ENCODE measurements at places on chromosomes 3 and 15. TPM values are rescaled to one million over a fixed set of nuclear protein-coding genes. Genes with fewer than 3 reads are reported as not detected.

DNA sequence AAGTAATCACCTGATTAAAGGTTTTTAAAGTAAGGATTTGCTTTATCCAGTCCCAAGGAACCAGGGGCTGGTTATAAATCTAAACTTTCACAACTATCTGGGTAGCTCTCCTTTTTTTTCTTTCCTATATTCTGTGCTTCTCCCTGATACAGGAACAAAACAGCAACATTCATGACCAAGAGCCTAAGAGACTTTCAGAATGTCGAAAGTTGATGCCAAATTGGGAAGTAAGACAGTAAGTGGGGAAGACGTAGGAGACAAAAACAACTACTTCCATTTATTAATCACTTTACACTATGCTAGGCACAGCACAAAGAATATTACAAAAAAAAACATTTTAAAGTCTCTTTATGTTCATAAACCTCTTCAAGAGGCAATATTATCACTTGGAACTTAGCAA, 211.6 kb downstream of the MAGI1 start:
- DNase-seq: no peak

DNA sequence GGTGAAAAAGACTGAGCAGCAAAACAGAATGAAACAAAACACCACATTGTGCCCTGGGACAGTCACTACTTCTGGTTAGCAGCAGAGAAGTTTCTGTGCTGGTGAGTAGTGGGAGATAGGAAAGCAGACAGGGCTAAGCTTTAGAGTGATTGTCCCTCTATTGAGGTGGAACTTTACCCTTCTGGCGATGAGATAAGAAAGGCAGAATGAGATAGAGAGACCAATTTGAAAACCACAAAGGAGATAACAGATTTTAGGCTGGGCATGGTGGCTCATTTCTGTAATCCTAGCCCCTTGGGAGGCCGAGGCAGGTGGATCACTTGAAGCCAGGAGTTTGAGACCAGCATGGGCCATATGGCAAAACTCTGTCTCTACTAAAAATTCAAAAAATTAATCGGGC, 208.5 kb downstream of the TBL1XR1 start:
- DNase-seq: no peak

GRCh38 chr3:129367821-129368220, 60.6 kb downstream of the EFCAB12 start:
- no peak for DNase-seq

DNA sequence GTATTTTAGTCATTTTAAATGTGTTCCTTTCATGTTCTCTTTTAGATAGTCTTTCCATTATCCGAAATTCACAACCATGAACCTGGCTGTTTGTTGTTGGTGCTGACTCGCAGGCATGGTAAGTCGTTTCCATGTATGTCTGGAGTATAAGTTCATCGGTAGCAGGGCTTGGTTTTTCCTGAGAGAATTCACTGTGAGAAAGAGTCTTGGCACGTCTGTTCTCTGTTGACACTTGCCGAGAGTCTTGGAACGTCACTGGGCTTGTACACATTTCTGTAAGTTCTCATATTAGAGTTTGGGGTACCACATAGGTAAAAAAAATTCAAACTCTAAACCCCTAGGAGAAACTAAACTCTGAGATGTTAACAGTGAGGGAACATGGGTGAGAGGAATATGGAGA, 29.4 kb upstream of the EIF4A2 start:
- DNase-seq: no peak

DNA sequence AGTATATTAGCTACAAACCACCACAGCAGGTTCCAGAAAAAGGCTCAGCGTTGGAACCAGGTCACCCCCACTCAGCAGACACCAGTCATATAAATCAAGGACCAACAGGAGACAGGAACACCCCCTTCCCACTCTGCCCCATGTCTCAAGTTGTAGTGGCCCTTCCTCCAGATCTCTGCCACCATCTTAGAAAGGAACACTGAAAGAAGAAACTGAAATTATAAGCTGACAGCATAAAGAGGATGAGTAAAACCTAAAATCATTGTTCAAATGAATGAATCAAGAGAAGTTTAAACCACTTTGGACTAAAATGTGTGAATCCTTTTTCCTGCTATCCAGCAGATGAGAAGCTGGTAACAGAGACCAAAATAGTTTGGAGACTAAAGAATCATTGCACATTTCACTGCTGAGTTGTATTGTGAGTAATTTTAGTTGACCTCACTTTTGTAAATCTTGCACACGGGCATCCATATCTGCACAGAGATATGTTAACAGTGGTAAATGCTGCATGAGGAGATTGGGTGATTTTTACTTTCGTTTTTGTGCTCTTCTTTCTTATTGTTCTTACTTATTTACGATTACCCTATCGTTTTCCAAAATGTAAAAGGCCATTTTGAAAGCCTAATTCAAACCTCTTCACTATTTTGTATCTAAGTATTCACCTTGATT, 19.8 kb downstream of the CCR3 start:
- DNase-seq: no peak

GRCh38 chr3:191342411-191342810, 12.1 kb upstream of the UTS2B start:
- no peak for DNase-seq

DNA sequence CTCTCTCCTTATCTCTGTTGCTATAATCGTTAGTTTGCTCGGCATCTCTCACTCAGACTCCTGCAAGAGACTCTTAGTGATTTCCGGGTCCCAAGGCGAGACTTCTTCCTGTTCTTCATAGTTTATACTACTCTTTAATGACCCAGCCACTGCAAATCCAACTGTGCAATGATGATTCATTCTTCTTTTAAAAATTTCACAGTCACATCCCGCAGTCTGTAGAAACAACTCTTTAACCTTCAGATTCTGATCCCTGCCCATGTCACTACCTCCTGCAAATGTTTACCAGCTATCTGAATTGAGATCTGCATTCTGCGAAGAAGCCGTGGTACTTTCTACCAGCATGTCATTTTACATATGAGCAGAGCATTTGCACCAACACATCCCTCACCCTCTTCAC, 2.8 kb upstream of the VGLL3 start:
- DNase-seq: no peak

GRCh38 chr15:99443768-99444446, 121.9 kb upstream of the MEF2A start:
- DNase-seq: no peak

DNA sequence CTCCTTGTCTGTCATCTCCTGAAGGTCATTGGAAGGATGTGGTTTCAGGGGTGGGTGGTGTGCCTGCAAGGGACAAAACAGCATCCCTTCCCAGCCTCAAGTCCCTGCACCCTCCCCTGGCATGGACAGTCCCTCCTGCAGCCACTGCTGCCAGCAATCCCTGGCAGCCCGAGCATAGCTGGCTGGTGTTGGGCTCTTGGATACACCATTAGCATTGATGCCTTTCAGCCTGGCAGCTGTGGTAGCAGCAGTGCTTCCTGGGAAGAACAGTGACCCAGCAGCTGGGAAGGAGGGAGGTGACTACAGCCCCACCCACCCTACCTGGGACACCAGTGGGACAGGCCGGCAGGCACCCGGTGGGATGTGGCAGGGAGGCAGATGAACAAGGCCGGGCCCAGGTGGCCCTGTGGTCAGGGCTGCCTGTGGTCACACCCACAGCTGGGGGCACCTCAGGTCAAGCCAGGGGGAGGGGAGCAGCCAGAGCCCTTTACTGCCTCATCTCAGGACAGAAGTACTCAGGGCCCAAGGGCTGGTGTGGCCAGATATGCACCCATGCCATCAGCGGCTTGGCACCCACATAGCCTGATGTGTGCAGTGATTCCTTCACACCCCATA, 32.9 kb upstream of the TMEM115 start:
- no peak for DNase-seq

GRCh38 chr3:149324332-149324731, 9.1 kb downstream of the TM4SF18 start:
- no peak for DNase-seq

DNA sequence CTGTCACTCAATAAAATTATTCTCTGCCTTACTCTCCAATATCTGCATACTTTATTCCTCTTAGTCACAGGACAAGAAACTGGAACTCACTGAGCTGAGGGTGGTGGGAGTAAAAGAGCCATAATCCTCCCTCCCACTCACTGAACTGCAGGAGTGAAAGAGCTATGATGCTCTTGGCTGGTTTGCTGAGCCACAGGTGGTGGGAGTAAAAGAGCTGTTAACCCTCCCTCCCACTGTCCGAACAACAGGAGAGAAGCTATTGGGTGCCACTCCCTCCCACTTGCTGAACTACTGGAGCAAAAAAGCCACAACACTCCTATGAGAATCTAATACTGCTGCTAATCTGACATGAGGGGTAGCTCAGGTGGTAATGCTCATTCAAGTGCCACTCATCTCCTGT, 391.0 kb downstream of the NSUN3 start:
- no peak for DNase-seq

GRCh38 chr3:113783463-113783862, 36.6 kb downstream of the ATP6V1A start:
- DNase-seq: no peak

DNA sequence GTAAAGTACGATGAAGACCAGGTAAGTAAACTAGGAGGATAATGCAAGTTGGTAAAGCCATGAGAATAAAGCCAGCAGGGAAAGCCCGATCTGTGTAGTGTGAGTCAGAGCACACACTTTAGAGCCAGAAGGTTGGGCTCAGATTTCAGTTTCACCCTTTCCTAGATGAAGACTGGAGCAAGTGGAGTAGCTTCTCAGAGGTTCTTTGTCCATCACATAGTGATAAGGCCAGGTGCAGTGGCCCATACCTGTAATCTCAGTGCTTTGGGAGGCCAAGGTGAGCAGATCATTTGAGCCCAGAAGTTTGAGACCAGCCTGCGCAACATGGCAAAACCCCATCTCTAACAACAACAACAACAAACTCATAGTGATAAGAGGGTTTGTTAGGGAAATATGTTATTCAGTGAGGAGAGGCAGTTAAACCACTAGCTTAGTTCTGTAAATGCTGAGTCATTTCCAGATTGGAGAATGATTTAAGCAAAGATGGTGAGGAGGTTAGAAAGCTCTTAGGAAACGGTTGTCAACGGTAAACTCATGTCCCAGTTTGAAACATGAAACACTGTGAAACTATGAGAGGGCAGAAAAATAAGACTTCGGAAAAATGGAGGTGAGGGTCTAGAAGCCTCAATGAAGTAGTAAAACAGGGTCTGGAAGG, 39.0 kb downstream of the IL12A start:
- DNase-seq: no peak

- no peak for DNase-seq
These were observed 20.2 kb downstream of the INSYN1 start for GRCh38 chr15:73732930-73733329.

DNA sequence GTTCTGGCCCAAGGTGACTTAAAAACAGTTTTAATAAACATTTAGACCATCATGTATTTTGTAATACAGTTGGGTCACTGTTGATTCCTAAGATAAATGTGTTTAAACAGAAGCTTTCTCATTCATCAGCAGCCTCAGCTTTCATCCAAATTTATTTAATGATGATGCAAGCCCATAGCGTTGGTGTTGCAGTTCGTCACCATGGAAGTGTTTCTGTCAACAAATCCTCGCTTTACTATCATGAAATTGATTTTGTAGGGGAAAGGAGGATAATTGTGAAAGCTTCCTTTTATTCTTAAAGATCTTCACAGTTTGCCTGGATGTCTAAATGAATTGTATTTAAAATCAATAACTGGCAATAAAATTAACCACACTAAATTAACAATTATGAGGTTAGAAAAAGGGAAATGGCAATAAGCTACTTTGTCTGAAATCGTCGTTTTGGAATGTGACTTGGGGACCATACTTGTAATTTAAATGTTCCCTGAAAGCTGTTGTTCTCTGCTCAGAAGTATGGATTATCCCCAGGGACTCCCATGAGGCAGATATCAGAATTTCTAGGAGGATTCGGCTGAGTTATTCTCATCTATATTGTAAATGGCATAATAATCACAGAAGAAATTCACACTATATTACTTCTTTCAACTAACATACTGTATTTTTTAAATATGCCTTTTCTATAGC, 29.0 kb downstream of the CMSS1 start:
- no peak for DNase-seq

DNA sequence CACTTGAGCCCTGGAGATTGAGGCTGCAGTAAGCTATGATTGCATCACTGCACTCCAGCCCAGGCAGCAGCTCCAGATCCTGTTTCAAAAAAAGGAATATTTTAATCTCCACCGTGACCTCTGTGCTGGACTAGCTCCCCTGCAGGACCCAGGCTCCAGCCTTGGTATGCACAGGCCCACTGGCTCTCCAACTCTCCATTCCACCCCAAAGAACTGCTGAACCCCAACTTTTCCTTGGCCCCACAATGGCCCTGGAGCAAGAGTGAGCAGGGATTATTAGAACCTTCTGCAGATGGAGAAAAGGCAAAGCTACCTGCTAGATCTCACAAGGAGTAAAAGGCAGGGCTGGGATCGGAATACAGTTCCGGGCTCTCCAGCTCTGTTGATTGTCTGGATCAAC, 32.8 kb upstream of the SFMBT1 start:
- no peak for DNase-seq

- DNase-seq: no peak
These were observed 67.5 kb upstream of the AKAP13 start for GRCh38 chr15:85312929-85313331.

DNA sequence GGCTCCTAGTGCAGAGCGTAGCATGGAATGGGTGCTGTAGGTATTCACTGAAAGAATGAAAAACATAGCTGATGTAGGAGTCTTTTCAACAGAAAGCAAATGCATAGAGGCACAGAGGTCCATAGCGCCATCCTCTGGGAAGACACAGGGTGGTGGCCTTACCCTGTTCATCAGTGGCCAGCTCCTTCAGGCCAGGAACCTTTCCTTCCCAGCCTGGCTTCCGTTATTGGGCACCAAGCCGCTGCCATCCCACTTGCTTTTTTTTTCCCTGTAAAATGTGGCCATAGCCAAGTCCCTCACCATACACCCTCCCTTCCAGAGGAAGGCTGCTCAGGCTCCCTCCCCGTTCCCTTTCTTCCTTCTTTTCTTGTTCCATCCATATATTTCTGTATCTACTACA, 118.1 kb downstream of the ZNF621 start:
- no peak for DNase-seq

DNA sequence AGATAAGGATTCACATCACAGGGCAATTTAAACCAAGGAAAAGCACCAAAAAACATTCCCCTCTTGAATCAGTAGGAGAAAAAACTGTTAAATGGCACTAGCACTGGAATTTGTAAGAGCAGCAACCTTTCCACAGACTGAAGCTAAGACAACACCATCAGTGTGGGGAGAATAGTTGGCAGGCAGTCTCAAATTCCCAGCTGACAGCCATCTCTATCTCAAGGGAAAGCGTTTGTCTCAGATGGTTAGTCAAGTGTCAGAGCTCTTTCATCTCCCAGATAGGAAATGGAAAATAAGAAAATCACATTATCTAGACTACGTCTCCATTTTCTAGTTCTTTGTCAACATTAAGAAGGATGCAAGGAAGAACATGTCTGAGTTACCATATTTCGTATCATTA, 228.7 kb downstream of the WDR72 start:
- no peak for DNase-seq

- no peak for DNase-seq
These were observed 105.9 kb downstream of the TP63 start for GRCh38 chr3:189737071-189737470.

Gene MYL3
- total RNA-seq: 0.19 TPM

Gene C2CD4A
- 0.66 TPM for total RNA-seq

Gene PLSCR5
- not detected for total RNA-seq

Gene PROK2
- total RNA-seq: 0.14 TPM

Gene DPH6
- total RNA-seq: 15.3 TPM

Gene TMEM207
- total RNA-seq: not detected

Gene PARP16
- total RNA-seq: 7.9 TPM

Gene CLPX
- 42.0 TPM for total RNA-seq
